ENCODE measurements at places on chromosomes 7 and 10. TPM values are rescaled to one million over a fixed set of nuclear protein-coding genes. Genes with fewer than 3 reads are reported as not detected.

Gene MKLN1
- 40.1 TPM for total RNA-seq

Gene SLC39A12
- total RNA-seq: not detected

Gene TBX20
- not detected for total RNA-seq

Gene INHBA
- 7.9 TPM for total RNA-seq

Gene RELN
- 0.63 TPM for total RNA-seq

Gene NKX1-2
- not detected for total RNA-seq

Gene SORCS1
- total RNA-seq: not detected

Gene MKRN1
- 80.1 TPM for total RNA-seq

Gene NEUROD6
- not detected for total RNA-seq

Gene RSPH10B
- not detected for total RNA-seq

Gene PRF1
- not detected for total RNA-seq

Gene DNAH11
- under 0.01 TPM for total RNA-seq

Gene PAPOLB
- total RNA-seq: under 0.01 TPM

Gene MYPN
- total RNA-seq: under 0.01 TPM

Gene PRDX3
- 126 TPM for total RNA-seq

Gene ZDHHC16
- total RNA-seq: 28.2 TPM
